ENCODE measurements at places on chromosomes 3 and 15.
A peak's percentile ranks its signal among the peaks of the same experiment; 100 is the strongest.

- peak; percentile 59 for DNase-seq
These were observed 14.3 kb downstream of the SMC4 start for GRCh38 chr3:160413613-160414248.

GRCh38 chr3:186640473-186640818, 247 bp downstream of the FETUB start:
- no peak for DNase-seq

GRCh38 chr3:168596175-168596823, 500.6 kb upstream of the GOLIM4 start:
- no peak for DNase-seq

GRCh38 chr15:77783636-77784035, 150.9 kb upstream of the LINGO1 start:
- no peak for DNase-seq

GRCh38 chr15:74200412-74200815, 2.2 kb downstream of the STRA6 start:
- DNase-seq: no peak

- no peak for DNase-seq
These were observed 342.8 kb upstream of the ARPP21 start for GRCh38 chr3:35296533-35296932.
